Umbilical cord (tissue), 2 donors: ENCODE measurements at places on chromosomes 4 and X. TPM values are rescaled to one million over a fixed set of nuclear protein-coding genes. Genes with fewer than 3 reads are reported as not detected.

The EDA gene
- total RNA-seq: 2.9 TPM

The AREG gene
- 10.1 TPM for total RNA-seq

The LDB2 gene
- 12.0 TPM for total RNA-seq

The SSX4B gene
- total RNA-seq: not detected

The MGAT4D gene
- 2.2 TPM for total RNA-seq

The ALB gene
- 7.0 TPM for total RNA-seq

The PROM1 gene
- total RNA-seq: 4.1 TPM

The FGD1 gene
- total RNA-seq: 3.1 TPM

The C4orf36 gene
- total RNA-seq: not detected

The DAPP1 gene
- 9.1 TPM for total RNA-seq

The RHOXF1 gene
- total RNA-seq: not detected

The C4orf50 gene
- 1.4 TPM for total RNA-seq

The TNMD gene
- 34.9 TPM for total RNA-seq

The SPANXC gene
- total RNA-seq: not detected

The ARHGAP36 gene
- total RNA-seq: not detected

The TLL1 gene
- 2.6 TPM for total RNA-seq

The WDFY3 gene
- total RNA-seq: 74.9 TPM

The FAM236B gene
- total RNA-seq: not detected

The NPY5R gene
- 5.8 TPM for total RNA-seq

The DCK gene
- total RNA-seq: 17.1 TPM

The RAP1GDS1 gene
- total RNA-seq: 49.4 TPM

The GYPE gene
- total RNA-seq: 1.2 TPM

The ABLIM2 gene
- total RNA-seq: 0.96 TPM

The RAB39B gene
- total RNA-seq: 7.7 TPM

The PCSK1N gene
- not detected for total RNA-seq

The GUF1 gene
- total RNA-seq: 33.9 TPM

The SPIN2A gene
- total RNA-seq: 0.24 TPM

The MTNR1A gene
- total RNA-seq: not detected

The FGG gene
- 19.7 TPM for total RNA-seq

The UGT2B10 gene
- total RNA-seq: 0.96 TPM

The GAGE13 gene
- not detected for total RNA-seq

The GK2 gene
- 3.9 TPM for total RNA-seq
